ENCODE measurements at places on chromosomes 3 and 15. TPM values are rescaled to one million over a fixed set of nuclear protein-coding genes. Genes with fewer than 3 reads are reported as not detected.

- DNase-seq: no peak
Observed at GRCh38 chr3:151265866-151266265, 12.5 kb downstream of the P2RY14 start.

- no peak for DNase-seq
Observed at GRCh38 chr3:57147071-57147470, 18.1 kb downstream of the IL17RD start.

- no peak for DNase-seq
Observed at GRCh38 chr15:83108266-83109219, 1.1 kb downstream of the TM6SF1 start.

DNA sequence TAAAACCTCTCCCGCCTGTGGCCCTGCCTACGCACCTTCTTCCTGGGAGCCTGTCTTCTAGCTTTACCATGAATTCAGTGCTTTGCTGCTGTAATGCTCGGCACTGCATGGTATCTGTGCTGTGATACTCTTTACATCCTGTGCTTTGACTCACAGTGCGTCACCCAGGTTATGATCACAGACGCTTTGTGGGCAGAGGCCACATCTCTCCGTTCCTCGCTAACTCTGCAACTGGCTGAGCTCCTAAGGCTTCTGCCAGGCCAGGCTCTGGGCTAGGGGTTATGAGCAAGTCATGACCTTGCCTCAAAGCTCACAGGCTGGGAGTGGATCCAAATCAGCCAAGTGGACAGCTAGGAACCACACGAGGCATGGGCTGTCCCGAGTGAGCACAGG is 23.2 kb downstream of the SPTBN5 start:
- no peak for DNase-seq

GRCh38 chr3:114758831-114759699 is 388.0 kb downstream of the ZBTB20 start:
- DNase-seq: no peak

DNA sequence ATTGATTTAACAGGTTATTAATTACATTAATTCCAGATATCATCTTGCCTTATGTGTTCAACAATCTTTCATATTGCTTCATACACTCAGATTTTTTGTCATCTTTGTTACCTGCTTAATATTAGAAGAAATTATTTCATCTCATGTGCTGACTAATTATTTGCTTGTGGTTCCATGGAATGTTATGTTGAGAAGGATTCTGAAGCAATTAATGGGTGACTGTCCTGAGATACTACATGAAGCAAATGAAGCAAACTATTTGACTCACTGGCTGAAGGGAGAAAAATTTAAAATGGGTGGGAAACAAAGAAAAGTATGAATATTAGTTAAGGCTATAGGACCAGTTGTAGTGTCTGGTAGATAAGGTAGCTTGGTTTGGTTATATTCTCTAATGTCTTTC is 443.8 kb upstream of the EPHA6 start:
- no peak for DNase-seq

The USP19 gene
- total RNA-seq: 57.2 TPM
